ENCODE measurements at places on chromosomes 7 and 10. TPM values are rescaled to one million over a fixed set of nuclear protein-coding genes. Genes with fewer than 3 reads are reported as not detected.

HOXA1 gene
- 0.32 TPM for total RNA-seq

MYH16 gene
- total RNA-seq = not detected

DNA sequence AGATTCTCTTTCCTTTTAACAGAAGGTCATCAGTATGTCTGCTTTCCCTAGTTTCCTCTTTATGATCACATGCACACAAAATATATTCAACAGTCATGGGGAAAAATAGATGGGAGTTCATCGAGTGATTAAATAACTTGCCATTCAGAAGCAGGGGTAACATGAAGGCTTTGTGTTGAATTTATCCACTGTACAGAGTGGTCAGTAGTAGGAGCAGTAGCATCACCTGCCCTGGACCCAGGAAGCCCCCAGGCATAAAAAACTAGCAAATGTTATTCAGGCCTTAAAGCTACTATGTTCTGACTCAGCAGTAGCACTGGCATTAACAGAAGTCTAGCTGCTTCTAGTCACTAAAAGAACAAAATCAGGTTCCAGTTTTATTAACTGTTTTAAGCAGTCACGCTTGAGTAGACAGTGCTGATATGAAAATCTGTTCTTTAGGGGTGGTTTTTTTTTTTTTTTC lies 31.4 kb upstream of the FAM133B start:
- no peak overlapping the region for H3K4me3 ChIP-seq
- H3K27me3 ChIP-seq = no peaks in the 10 kb centered on the region
- H3K27ac ChIP-seq = peak overlapping the region; percentile 24
- no peak for DNase-seq
- peaks cover 11% of the 10 kb centered on the region for H3K36me3 ChIP-seq

- no peaks in the 10 kb centered on the region for H3K36me3 ChIP-seq
- H3K4me3 ChIP-seq = no peak overlapping the region
- no peak for DNase-seq
- no peaks in the 10 kb centered on the region for H3K4me1 ChIP-seq
These were observed 22.9 kb upstream of the GPR22 start for GRCh38 chr7:107446988-107447387.

DNA sequence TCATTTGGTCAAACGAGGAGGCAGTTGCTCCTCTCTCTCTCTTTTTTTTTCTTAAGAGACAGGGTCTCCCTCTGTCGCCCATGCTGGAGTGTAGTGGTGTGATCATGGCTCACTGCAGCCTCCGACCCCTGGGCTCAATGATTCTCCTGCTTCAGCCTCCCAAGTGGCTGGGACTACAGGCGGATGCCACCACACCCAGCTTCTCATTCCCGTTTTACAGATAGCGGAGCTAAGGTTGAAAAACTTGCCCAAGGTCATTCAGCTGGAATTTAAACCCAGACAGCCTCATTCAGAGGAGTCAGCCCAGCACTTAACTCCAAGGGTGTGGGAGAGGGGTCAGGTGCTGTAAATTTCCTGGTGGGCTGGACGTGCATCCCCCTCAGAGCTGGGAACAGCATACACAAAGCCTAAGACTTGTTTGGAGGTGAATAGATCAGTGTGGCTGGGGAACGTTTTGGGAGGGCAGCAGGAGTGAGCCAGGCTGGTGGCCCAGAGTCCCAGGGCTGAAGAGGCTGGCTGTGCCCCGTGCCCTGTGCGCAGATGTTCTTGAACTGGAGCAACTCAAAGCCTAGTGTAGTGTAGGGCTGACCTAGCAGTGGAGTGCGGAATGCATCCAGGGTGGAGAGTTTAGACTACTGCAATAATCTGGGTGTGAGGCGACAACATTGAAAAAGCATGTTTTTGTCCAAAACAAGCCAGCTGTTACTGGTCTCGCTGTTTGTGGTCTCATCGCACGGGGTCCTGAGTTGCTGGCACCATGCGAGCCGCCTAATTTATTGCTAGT lies 2.3 kb downstream of the HTRA1 start:
- H3K27me3 ChIP-seq = peaks cover 18% of the 10 kb centered on the region
- H3K4me1 ChIP-seq = peaks cover 7% of the 10 kb centered on the region
- H3K27ac ChIP-seq = no peak overlapping the region
- no peaks in the 10 kb centered on the region for H3K36me3 ChIP-seq
- DNase-seq = no peak

GRCh38 chr7:47404010-47404409 lies 177.9 kb downstream of the TNS3 start:
- no peak overlapping the region for H3K27ac ChIP-seq
- no peaks in the 10 kb centered on the region for H3K4me1 ChIP-seq
- H3K4me3 ChIP-seq = no peak overlapping the region

- DNase-seq = no peak
- no peaks in the 10 kb centered on the region for H3K36me3 ChIP-seq
- no peak overlapping the region for H3K27ac ChIP-seq
- H3K4me3 ChIP-seq = no peak overlapping the region
- H3K27me3 ChIP-seq = no peaks in the 10 kb centered on the region
- no peaks in the 10 kb centered on the region for H3K4me1 ChIP-seq
These were observed 1.4 kb downstream of the C10orf71 start for GRCh38 chr10:49300140-49300974.

GRCh38 chr7:2530071-2530987 lies 10.8 kb downstream of the LFNG start:
- H3K27me3 ChIP-seq = no peaks in the 10 kb centered on the region
- peak overlapping the region; percentile 57 for H3K4me3 ChIP-seq
- peaks cover 57% of the 10 kb centered on the region for H3K4me1 ChIP-seq
- peaks cover 17% of the 10 kb centered on the region for H3K36me3 ChIP-seq

GRCh38 chr7:37310327-37311080 lies 138.2 kb downstream of the ELMO1 start:
- no peaks in the 10 kb centered on the region for H3K36me3 ChIP-seq
- H3K27ac ChIP-seq = peak overlapping the region; percentile 38
- H3K4me3 ChIP-seq = peak overlapping the region; percentile 22
- peak; percentile 39 for DNase-seq
- no peaks in the 10 kb centered on the region for H3K27me3 ChIP-seq

Data from naive thymus-derived CD4-positive, alpha-beta T cell (primary cell).